Activated CD4-positive, alpha-beta memory T cell treated with anti-CD3 and anti-CD28 coated beads, Interleukin-2, amount 10 ng/mL, durations not matched to agents 7 days and 5 days (primary cell): ENCODE measurements at places on chromosomes 12 and 14.
A peak's percentile ranks its signal among the peaks of the same experiment; 100 is the strongest.

DNA sequence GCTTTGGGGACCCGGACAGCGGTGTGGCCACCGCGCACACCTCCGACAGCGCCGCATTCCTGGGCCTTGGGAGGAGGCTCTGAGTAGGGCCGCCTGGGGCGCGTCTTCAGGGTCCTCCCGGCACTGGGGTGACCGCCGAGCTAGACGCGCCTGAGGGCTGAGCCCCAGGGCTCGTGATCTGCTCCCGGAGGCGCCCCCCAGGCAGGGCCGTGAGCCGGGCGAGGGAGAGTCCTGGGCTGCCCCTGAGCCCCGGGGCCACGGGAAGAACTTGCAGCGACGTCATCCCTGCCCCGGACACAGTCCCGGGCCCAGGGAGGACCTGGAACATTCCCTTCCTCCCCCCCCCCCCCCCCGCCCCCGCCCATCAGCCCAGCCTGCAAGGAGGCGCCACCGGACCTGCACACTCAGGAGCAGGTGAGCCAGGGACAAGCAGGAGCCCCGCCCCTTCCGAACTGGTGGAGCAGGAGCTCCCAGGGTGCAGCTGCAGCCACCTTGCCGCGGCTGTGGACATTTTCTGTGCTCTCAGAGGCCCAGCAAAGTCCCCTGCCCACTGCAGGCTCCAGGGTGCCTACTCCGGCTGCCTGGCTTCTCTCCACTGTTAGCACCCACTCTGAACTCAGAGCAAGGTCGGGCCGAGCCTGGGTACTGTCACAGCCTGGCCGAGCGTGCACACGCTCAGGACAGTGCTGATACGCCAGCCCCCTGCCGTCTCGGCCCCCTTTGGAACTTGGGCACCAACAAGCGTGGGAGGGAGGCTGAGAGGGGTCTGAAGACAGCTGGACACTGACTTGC, 50.7 kb downstream of the A2M start:
- DNase-seq, result no peak

DNA sequence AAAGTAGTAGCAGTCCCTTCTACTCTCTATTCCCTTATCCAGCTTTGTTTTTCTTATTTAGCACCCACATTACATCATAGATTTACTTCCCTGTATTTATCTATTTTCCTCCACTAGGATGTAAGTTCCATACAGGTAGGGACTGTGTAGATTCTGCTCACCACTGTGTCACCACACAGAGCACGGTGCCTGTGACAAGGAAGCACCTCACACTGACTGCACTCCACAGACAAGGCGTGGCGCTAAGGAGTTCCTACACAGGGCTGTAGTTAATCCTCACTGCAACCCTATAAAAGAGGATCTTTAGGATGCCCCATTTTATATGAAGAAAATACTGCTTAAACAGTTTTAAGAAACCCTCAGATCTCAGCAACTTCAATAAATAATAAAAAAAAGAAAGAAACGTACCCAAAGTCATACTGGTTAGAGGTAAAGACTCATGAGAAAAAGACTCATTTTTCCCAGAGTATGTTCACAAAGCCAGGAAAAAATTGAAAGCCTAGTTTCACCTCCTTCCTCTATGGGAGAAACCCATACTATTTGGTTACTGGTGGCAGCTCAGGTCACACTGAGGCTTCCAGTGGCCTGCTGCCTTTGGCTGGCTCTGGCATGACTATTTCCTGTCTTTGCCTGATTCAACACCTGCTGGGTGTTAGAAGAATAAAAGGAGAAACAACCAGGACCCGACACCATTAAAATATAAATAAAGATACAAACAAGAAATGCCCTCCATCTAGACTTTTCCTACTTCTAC, 36.9 kb downstream of the RAD9B start:
- DNase-seq, result no peak

DNA sequence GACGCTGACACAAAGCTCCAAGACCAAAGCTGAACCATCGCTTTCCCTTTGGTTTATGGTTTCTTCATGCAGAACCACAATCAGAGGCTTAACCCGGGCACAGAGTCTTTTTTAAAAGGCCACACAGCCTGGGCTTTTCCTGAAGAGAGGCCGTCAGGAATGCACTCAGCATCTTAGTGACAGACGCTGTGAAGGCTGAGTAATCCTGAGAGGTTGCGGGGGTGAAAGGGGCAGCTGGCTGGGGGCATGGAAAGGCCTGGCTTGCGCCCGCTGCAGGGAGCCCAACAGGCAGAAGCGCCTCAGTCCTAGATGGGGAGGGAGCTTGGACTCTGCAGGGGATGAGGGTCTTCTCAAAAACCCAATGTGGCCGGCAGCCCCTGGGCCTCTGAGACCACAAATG, 13.6 kb downstream of the CTDSP2 start:
- no peak for DNase-seq

- DNase-seq, result no peak
Measured at GRCh38 chr14:80988192-80988591, 32.8 kb downstream of the TSHR start.

DNA sequence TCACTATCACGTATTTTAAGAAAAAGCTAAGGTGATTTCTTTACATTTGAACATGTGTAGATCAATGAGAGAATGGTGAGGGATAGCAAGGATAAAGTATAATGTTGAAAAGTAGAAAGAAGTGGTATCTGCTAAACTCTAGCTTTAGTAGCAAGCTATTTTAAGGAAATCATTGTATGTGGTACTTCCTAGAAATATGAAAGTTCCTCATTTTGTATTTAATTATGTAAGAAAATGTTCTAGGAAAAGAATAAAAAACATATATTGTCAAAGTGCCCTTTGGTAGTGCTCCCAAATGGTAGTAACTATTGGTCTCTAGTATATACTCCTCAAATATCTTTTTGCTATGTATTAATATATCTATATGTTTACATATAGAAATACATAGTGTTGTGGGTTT, 35.7 kb downstream of the RAB21 start:
- no peak for DNase-seq

GRCh38 chr12:53265783-53266182, 2.3 kb upstream of the ESPL1 start:
- DNase-seq, result no peak

DNA sequence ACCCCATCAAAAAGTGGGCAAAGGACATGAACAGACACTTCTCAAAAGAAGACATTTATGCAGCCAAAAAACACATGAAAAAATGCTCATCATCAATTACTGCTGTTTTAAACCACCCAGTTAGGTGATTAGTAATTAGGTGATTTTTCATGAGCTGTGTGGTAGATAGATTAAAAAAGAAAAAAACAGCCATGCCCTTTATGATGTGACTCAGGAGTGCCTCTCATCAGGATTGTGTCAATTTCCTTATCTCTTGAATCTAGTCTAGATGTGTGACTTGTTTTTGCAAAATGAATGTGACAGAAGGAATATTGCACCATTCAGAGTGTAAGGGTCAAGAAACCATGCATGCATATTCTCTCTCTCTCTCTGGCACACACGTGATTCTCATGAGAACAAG, 5.7 kb downstream of the OR10A7 start:
- DNase-seq, result no peak

GRCh38 chr12:66268562-66268961, 33.7 kb upstream of the HELB start:
- no peak for DNase-seq

DNA sequence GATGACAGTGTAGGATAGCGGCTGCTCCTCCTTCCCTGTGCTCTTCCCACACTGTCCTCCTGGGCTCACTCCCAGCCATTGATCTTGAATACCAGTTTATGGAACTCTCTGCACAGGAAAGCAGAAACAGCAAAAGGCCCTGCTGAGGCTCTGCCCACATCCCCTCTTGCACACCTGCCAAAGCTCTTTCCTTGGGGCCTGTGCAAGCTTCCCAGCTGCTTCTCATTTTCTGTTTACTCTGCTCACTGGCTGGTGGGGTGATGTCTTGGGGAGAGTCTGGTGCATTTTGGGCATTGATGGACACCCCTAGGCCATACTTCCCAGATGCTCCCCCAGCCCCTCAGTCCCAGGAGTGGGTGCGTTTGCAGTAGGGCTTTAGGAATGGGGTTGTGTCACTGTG, 361.8 kb downstream of the TMEM121 start:
- no peak for DNase-seq

- no peak for DNase-seq
Measured at GRCh38 chr12:77007476-77007875, 57.9 kb downstream of the E2F7 start.

- no peak for DNase-seq
Measured at GRCh38 chr14:93121030-93121834, 5.5 kb upstream of the ITPK1 start.

DNA sequence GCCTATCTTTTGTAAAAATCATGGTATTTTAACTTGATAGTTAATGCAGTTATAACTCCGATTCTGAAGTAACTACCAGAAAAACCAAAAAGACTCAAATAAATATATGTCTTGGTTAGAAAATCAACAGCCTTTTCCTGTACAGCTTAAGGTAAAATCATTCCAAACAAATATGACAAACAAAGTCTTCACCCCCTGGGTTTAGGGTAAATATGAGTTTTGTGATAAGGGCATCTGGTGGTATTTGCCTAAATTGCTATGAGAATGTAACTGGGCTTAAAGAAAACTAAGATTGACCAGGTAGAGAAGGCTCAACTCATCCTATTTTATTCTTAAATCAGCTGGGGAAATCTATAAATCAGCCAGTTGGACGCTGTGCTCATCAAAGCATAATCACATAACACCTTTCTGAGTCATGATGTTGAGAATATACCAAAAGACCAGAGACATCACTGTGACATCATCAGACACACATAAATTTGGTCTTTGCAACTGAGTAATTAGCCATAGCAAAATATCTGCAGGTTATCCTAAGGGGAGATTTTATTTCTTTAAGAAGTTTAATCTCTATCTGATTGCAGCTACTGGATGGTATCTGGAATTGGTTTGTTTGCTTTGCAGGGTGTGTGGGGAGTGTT, 133.9 kb downstream of the STXBP6 start:
- no peak for DNase-seq

- no peak for DNase-seq
Measured at GRCh38 chr12:19804737-19805136, 365.4 kb downstream of the AEBP2 start.

GRCh38 chr12:113130457-113131135, 5.0 kb downstream of the RASAL1 start:
- no peak for DNase-seq

GRCh38 chr12:52795694-52796428, at the start of gene KRT3:
KRT3 (minus strand) TSS chr12:52796117; CDS start chr12:52796042, 75 bp downstream.
- DNase-seq, result no peak

DNA sequence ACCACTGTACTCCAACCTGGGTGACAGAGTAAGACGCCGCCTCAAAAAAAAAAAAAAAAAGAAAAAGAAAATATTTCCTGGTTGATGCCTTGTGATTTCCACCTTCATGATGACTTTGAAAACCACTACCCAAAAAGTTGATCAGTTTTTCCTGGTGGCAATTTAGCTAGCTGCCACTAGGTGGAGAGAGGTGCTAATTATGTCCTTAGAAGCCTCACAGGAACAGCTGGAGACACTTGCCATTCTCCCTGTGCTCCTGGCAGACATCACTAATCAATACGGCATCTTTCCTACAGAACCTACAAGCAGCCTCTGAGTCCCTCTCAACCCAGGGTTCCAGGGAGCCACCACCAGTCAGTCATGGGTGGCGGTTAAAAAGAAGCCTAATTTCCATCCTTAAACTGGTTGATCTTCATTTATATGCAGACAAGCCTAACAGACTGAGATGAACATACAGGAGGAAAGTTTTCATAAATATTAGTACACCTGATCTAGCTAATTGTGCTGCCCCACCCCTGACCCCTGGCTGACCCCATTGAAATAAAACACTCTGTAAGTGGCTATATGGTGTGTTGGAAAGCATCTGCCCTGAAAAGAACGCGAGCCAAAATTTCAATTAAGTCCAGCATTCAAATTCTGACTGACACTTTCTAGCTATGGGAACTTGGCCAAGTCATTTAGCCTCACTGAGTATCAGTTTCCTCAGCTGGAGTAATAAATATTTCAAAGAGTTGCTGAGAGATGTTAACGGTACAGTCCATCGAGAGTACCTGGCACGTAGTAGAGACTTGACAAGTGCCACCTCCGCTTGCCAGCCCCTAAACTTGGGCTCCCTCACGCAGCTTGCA, 6.2 kb upstream of the OAS1 start:
- peak; percentile 49 for DNase-seq

DNA sequence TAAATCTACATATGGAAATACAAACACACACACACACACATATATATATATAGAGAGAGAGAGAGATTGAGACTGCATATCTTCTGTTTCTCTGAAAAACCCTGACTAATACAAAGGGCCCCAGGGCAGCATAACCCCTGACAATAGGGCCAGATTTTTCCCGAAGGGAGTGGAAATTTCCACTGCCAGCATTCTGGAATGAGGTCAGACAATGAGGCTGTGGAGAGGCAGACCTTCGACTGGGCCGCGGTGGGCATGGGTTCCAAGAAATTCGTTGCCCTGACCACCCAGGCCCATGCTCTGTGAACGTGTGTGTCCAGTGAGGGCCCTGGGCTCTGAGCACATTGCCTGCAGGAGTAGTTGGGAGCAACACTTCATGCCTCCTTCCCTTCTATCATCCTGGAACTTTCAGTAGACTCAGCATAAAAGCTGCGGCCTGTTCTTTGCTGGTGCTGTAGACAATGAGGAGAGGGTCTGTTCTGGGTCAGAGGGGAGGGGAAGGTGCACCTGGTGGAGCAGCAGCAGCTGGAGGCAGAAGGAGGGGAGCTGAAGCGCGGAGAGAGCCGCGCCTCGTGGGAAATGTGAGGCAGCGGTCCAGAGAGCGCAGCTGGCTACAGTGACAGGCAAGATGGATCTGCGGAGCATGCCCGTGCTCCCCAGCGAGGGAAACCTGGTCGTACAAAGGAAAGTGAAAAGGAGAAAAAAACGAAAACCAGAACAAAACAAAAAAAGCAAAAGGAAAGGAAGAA, 25.6 kb upstream of the CCDC60 start:
- DNase-seq, result no peak

GRCh38 chr12:75714462-75715322, 203.3 kb upstream of the KRR1 start:
- no peak for DNase-seq

DNA sequence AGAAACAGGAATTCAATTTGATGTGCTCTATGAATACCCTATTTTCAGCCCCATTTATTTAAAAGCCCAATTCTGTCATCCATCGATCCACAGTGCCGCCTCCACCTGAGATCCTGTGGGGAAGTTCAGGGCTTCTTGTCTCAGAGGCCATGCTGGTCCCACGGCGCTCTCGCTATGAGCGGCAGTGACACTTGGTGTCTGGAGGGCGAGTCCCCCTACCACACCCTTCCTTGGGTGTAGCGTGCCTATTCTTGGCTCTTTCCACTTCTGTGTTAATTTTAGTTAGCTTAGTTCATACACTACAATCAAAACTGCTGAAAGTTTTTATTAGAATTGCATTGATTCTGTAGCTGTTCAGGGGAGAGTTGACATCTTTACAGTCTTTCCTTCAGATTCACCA, 73.8 kb downstream of the DDX51 start:
- no peak for DNase-seq

- no peak for DNase-seq
Measured at GRCh38 chr12:9763025-9763424, 2.3 kb upstream of the CD69 start.
